Stimulated activated CD8-positive, alpha-beta memory T cell treated with anti-CD3 and anti-CD28 coated beads, Interleukin-2, amount 100 ng/mL, for 48 hours (primary cell): ENCODE measurements at places on chromosomes 2 and 18.

GRCh38 chr2:70936979-70937811, 1.5 kb downstream of the ATP6V1B1 start:
- no peak for DNase-seq

DNA sequence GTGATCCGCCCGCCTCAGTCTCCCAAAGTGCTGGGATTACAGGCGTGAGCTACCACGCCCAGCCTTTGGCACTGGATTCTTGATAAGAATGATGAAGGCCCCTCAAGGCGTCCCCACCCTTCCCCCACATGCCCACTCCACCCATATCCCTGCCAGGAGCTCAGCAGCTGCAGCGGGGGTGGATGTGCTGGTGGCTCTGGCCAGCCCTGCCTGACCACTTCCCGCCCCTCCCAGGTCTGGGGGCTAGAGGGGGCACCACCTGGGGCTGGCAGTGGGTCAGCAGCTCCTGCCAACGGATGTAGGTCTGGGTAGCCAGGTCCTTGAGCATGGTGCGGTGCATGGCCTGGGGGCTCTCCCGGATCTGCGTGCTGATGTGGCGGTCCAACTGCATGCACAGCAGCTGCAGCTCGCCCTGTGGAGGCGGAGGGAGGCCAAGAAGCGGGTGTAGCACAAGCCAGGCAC, 7.8 kb upstream of the SEMA4C start:
- DNase-seq = no peak

- no peak for DNase-seq
These were observed 9.5 kb upstream of the CCDC68 start for GRCh38 chr18:54968807-54969206.

- no peak for DNase-seq
These were observed 678.6 kb upstream of the CDH2 start for GRCh38 chr18:28855524-28855923.

- no peak for DNase-seq
These were observed 40.3 kb upstream of the IGFBP5 start for GRCh38 chr2:216735668-216736067.

GRCh38 chr2:98748292-98749065, 17.5 kb upstream of the MGAT4A start:
- DNase-seq = no peak

DNA sequence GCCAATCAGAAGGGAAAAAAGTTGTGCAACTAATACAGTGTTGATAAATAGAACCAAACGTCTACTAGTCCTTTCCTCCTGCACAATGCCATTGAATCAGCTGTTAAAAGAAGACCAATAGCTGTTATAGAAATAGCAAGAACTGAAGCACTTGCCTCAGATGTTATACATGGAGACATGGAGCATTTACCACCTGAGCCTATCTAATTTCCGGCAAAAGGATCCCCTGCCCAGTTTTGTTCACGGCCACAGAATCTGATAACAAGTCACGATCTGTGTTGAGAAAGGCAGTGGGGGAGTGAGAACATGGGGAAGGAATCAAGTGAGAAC, 285.4 kb downstream of the ZEB2 start:
- DNase-seq = no peak
